Memory B cell (primary cell): ENCODE measurements at places on chromosomes 6 and 20.
A peak's percentile ranks its signal among the peaks of the same experiment; 100 is the strongest.

DNA sequence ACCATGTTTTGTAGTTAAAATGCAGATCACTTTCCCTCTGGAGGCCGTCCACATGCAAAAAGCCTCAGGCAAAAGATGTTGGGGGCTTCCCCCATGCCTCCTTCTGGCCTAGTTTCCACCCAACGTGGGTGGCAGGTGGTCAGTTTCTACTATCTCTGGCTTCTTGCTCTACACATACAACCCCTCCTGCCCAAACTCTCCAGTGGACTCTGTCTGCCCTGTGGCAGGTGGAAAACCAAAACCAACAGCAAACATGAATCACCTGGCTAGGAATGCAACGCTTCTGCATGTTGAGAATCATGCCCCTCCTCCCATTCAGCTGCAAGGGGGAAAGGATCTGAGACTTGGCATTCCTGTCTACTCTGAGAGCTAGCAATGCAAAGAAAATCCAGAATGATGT is 94.8 kb downstream of the MBOAT1 start:
- no peak overlapping the region for H3K4me3 ChIP-seq
- no peak for DNase-seq
- no peak overlapping the region for H3K27ac ChIP-seq
- H3K27me3 ChIP-seq, result no peaks in the 10 kb centered on the region

DNA sequence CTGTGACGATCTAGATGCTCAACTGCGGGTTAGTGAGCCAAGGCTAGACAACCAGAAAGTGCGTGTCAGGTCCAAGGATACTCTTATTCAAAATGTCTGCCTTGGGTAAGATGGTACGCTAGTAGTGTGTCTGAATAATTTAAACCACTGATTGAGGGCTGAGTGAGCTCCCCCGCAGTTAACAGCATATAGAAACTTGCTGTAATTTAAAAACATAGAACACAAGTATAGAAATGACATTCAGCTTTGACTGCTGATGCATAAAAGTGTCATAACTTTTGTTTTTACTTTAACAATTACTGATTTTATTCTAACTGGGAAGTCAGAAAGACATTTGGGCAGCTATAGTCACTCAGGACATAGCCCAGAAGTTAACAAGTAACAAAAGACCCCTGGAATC is 45.6 kb upstream of the SLC22A1 start:
- H3K27ac ChIP-seq, result no peak overlapping the region
- DNase-seq, result no peak
- H3K4me3 ChIP-seq, result no peak overlapping the region
- H3K4me1 ChIP-seq, result peaks cover 11% of the 10 kb centered on the region

GRCh38 chr6:33213166-33213988 is 5.1 kb downstream of the RING1 start:
- peaks cover 28% of the 10 kb centered on the region for H3K27me3 ChIP-seq
- no peak for DNase-seq
- H3K27ac ChIP-seq, result no peak overlapping the region
- H3K36me3 ChIP-seq, result peaks cover 21% of the 10 kb centered on the region
- peaks cover 28% of the 10 kb centered on the region for H3K4me1 ChIP-seq
- peak overlapping the region; percentile 48 for H3K4me3 ChIP-seq

GRCh38 chr20:50405235-50405914 is 104.8 kb upstream of the PTPN1 start:
- no peak overlapping the region for H3K4me3 ChIP-seq
- peaks cover 13% of the 10 kb centered on the region for H3K27me3 ChIP-seq
- H3K4me1 ChIP-seq, result no peaks in the 10 kb centered on the region
- H3K36me3 ChIP-seq, result no peaks in the 10 kb centered on the region
- DNase-seq, result no peak

- no peaks in the 10 kb centered on the region for H3K27me3 ChIP-seq
- no peaks in the 10 kb centered on the region for H3K36me3 ChIP-seq
- no peak overlapping the region for H3K4me3 ChIP-seq
- DNase-seq, result no peak
Measured at GRCh38 chr6:35148167-35148741, 7.1 kb upstream of the TCP11 start.

DNA sequence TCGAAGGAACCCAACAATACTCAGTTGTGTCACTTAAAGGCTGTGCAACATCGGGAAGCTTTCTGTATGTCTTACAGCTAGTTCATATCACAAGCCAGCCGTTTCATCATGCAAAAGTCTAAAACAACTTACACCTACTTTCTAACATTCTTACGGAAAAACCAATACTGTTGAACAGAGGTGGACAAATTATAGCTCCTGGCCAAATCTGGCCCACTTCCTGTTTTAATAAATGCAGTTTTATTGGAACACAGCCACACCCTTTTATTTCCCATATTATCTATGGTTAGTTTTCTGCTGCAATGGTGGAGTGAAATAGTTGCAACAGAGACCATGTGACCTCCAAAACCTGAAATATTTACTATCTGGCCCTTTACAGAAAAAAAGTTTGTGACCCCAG is 46.6 kb downstream of the MYB start:
- H3K36me3 ChIP-seq, result no peaks in the 10 kb centered on the region
- no peak overlapping the region for H3K27ac ChIP-seq
- no peak for DNase-seq
- peaks cover 3% of the 10 kb centered on the region for H3K27me3 ChIP-seq
- peaks cover 6% of the 10 kb centered on the region for H3K4me1 ChIP-seq

DNA sequence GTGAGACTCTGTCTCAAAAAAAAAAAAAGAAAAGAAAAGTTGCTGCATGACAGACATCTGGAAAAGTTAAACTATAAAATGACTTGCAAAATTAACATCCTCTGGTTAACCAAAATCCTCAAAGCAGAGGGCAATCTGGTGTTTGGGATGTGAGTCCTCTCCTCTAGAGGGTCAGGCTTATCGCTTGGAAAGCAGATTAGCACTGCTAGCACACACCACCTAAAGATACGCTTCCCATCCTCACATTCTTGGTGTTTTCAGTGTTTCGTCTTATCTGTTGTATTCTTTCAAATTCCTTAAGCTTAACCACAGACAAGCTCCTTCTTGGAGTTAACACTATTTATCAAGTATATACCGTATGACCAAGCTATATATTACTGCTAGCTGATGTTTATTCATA is 198.0 kb downstream of the SOX4 start:
- H3K27ac ChIP-seq, result no peak overlapping the region
- peaks cover 2% of the 10 kb centered on the region for H3K27me3 ChIP-seq
- no peak overlapping the region for H3K4me3 ChIP-seq

DNA sequence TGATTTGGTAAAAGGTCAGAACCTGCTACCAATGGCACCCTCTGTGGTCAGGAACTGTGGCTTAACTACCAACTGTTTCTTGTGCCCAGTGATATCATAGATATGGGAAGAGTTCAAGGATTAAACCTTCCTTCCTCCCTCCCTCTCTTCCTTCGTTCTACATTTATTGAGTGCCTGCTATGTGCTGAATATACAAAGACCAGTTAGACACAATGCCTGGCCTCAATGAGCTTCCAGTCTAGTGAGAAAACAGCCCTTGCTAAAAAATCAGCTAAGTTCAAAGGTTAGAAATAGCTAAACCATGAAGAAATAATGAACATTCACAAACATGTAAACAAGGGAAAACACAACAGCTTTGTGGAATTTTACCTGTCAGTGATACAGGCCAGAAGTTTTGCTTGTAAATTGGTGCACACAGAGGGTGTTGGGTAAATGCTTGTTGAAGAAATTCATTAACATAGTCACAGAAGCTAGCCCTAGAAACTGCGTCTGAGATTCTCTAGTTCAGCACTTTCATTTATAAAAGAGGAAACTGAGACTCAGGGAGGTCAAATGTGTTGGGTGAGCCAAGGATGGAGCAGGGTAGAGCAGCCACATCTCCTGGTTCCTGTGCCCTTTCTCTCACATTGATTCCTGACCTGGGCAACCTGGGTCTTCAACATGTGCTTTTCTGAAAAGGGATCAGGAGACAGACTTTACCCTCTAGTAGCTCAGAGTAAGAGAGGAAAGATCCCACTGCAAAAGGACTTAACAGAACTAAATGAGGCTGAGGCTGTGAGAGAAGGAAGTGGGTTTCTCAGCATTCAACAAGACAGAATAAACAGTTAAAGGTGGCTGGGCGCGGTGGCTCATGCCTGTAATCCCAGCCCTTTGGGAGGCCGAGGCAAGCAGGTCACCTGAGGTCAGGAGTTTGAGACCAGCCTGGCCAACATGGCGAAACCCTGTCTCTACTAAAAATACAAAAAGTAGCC is 14.4 kb upstream of the FOXO3 start:
- H3K4me3 ChIP-seq, result no peak overlapping the region
- DNase-seq, result no peak
- H3K4me1 ChIP-seq, result peaks cover 5% of the 10 kb centered on the region
- no peak overlapping the region for H3K27ac ChIP-seq
